CD4-positive, alpha-beta T cell treated with Interleukin-21 for 1 hour (primary cell): ENCODE measurements at places on chromosomes 16 and 17.

DNA sequence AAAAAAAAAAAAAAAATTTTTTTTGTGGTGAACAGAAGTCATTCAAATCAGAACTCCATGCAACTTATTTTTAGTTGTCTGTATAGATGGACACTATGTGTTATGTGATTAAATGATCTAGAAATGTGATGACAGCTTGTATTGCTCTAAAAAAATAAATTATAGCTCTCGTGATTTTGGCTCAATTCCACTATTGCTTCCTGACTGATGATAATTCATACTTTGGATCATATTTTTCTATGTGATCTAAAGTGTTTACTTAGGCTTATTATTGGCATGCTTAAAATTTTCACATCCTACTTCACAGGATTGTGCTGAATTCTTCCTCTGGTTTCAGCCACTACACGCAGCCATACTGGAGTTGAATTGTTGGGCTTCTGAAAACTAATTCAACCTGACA is 76.8 kb downstream of the RPGRIP1L start:
- DNase-seq = no peak

DNA sequence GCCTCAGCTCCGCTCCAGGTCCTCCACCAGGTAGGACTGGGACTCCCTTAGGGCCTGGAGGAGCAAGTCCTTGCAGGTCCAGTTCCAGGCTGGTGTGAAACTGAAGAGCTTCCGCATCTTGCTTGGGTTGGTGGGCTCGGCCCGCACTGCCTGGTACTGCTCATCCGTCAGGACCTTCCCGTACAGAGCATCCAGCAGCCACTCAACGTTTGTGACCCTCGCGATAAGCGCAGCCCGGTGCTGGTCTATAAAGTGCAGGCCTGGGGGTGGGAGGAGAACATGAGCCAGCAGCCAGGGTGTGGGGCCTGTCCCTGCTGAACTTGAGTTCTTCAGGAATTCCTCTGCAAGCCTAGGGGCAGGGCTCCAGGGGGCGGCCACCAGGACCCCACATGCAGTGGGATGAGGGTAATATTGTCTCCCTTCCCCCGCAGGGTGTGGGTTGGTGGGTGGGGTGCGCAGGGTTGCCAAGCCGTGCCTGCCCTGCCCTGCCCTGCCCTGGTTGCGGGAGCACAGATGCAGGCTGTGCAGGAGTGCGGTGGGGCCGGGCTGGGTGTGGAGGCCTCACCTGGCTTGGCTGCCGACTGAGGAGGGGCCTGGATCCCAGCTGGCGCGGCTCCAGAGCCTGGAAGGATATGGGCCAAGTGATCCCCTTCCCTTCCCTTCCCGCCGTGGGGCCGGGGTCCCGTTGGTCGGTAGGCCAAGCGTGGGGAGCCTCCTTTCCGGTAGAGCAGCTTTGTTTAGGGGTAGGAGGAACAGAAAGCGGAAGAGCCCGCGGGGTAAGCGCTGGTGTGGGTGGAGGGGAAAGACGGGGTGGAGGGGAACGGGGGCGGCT is 762 bp downstream of the PYCARD start:
- DNase-seq = peak; percentile 49

GRCh38 chr17:17532991-17533390 is 36.8 kb upstream of the RASD1 start:
- DNase-seq = no peak

DNA sequence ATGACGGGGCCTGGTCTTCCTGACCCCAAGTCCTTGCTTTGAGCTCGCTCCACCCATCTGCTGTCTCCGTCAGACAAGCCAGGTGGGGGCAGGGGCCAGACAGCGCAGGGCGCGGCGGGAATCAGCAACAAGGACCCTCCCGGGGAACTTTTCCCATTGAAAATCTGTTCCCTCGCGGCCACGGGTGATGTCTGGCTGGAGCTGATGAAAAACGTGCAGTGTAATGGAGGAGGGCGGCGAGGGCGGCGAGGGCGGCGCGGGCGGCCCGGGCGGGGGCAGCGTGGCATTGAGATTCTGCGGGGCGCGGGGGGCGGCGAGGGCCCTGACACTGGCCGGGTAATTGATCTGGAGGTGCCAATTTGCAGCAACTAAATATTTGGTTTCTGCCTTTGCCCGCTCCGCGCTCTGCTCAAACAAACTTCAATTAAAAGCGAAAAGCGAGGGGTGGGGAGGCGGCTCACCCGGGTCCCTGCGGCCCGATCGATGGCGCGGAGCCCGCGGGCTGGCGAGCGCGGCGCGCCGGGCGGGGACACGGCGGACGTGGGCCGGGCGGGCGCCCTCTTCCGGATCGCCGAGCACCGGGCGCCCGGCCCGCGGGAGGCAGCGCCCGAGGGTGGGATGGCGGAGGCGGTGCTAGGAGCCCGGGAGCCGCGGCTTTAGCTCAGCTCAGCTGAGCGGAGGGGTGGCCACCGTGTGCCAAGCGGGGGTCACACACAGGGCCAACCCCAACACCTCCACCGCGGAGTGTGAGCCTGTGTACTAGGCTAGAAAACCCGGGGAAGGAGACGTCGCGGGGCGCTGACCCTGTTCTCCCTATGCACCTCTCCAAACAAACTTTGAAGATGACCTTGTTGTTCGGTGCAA is 32.4 kb downstream of the DCAKD start:
- peak; percentile 26 for DNase-seq

DNA sequence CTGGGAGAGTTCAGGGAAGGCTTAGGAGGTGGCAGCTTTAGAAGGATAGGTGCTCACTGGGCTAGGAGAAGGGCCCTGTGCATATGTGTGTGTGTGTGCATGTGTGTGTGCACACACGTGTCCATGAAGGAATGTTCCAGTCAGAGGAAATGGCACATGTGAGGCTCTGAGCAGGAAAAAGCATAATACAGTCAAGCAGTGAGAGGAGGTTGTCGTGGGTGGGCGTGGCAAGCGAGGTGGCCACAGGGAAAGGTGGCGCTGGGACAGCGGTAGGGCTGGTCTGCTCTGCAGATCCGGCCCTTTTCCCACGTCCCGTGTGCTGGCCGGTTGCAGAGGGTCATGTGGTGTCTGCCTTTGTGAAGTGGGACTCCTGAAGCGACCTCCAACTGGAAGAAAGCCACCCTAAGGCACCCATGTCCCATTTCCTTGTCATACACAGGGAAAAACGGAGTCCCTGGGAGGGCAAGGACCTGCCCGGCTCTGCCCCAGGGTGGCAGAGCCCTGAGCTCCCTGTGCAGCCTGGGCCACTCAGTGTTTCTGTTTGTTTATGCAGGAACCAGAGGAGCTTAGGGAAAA is 40.1 kb downstream of the NT5M start:
- no peak for DNase-seq

- no peak for DNase-seq
Observed at GRCh38 chr17:29246628-29247027, at the start of gene CRYBA1. Gene CRYBA1, plus strand, starts transcription at chr17:29246859. Its CDS starts 5 bp downstream, at chr17:29246864.

- DNase-seq = no peak
Observed at GRCh38 chr17:17900615-17901520, 64.1 kb upstream of the SREBF1 start.

DNA sequence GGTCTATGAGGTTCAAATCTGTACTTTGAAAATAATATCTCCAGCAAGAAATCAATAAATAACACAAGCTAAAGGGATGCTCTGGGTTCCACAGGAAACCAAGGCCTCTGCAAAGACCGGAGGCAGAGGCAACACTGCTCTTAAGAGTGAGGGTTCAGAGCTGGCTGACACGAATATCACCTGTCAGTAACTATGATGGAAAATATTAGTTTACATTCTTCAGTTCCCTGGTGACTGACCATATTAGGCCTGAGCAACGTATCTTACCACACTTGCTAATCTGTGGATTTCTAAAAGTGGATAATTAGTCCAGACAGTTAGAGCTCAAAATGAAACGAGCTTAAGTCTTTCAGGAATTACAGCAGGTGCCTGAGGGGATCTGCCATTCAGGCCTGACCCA is 459.3 kb downstream of the HS3ST3B1 start:
- DNase-seq = no peak

DNA sequence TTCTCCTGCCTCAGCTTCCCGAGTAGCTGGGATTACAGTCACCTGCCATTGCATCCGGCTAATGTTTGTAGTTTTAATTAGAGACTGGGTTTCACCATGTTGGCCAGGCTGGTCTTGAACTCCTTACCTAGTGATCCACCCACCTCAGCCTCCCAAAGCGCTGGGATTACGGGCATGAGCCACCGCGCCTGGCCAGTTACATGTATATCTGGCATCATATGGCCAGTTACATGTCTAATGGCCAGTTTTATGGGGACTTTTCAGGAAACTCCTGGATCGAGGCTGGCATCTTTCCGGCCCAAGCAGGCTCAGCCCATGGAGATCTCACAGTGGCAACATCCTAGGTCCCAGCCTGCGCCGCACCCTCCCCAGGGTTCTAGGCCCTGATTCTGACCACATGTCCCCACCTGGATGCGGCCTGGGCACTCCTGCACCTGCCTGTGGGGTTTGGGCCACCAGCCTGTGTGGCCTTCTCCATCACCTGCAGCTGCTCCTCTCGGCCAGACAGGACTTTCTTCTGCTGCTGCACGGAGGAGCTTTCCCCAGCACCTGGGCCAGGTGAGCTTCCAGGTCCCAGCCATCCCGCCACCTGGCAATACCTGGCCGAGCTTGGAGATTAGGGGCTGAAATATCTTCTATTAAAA is 1.3 kb upstream of the CIAO3 start:
- no peak for DNase-seq

GRCh38 chr17:5757314-5757907 is 173.1 kb upstream of the NLRP1 start:
- no peak for DNase-seq

DNA sequence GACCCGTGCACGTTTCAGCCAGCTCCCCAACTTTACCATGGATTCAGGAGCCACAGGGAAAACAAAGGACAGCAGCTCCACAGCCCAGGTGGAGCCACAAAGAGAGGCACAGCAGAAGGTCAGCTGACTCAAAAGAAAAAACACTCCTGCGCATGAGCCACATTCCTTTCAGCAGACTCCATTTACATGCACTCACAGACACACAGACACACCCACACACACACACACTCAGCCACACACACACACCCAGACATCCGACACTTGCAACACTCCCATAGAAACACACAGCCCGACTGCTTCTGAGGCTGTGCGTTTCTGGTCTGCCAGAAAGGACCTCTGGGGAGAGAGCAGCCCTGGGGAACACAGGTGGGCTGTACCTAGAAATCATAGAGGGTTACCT is 2335.5 kb downstream of the TP53TG3F start:
- no peak for DNase-seq

- no peak for DNase-seq
Observed at GRCh38 chr17:74868251-74868907, 4.4 kb downstream of the FDXR start.

DNA sequence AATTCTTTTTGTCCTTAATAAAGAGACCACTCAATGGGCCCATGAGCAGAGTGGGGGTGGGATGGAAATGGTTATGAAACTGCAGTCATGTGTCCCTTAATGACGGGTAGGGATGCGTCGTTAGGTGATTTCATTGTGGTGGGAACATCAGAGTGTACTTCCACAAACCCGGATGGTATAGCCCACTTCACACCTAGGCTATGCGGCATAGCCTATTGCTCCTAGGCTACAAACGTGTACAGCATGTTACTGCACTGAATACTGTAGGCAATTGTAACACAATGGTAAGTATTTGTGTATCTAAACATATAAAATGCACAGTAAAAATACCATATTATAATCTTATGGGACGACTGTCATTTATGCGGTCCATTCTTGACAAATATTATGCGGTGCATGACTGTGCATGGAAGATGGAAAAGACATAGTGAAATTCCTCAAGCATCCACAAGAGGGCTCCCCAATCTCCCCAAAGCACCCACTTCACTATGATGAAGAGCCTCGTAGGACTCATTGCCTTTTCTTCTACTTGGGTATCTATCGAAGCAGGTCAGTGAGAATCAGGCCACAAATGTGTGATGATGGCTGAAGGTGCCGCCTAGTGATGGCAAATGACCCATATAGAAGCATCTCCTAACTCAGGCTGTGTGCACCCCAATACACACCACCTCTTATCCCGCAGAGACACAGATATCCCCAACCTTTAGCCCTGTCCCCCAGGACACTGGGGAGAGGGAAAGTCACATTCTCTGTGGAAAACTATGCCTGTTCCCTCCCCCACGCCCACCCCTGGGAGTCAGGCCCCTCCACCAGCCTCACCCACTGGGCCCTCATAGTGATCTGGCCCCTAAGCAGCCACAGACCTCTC is 43.5 kb downstream of the TBX21 start:
- DNase-seq = peak; percentile 62

DNA sequence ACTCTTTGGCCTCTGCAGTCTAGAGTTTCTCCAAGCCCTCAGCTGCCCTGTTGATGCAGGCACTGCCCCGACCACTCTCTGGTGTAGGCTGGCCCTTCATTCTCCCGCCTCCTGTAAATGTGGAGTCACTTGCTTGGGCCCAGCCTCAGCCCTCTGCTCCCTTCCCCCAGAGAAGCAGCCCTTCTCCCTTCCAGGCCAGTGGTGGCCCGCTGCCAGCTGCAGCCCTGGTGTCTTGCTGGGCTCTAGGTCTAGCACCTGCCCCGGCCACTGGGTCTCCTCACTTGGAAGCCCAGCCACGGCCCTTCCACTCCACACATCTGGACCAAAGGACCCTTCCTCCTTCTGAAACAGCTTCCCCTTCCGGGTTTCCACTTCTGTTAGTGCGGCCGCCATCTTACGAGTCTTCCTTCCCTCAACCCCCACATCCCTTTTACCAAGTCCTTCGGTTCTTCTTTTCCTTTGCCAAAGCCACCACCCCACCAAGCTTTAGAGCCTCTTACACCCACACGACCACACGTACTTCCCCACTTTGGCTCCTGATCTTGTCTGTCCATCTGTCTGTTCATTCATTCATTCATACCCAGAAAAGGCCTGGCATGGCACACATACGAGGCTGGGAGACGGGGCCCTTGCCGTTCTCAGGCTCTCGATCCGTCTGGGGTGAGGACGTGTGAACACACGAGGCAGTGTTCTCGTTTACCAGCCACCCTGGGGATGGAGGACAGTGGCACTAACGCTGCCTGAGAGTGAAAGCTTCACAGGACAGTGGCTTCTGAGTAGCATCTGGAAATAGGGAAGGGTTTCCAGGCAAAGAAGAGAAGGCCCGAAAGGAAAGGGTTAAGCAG is 68.0 kb downstream of the ABR start:
- DNase-seq = no peak

GRCh38 chr16:29962344-29962994 is 590 bp downstream of the TMEM219 start:
- no peak for DNase-seq

DNA sequence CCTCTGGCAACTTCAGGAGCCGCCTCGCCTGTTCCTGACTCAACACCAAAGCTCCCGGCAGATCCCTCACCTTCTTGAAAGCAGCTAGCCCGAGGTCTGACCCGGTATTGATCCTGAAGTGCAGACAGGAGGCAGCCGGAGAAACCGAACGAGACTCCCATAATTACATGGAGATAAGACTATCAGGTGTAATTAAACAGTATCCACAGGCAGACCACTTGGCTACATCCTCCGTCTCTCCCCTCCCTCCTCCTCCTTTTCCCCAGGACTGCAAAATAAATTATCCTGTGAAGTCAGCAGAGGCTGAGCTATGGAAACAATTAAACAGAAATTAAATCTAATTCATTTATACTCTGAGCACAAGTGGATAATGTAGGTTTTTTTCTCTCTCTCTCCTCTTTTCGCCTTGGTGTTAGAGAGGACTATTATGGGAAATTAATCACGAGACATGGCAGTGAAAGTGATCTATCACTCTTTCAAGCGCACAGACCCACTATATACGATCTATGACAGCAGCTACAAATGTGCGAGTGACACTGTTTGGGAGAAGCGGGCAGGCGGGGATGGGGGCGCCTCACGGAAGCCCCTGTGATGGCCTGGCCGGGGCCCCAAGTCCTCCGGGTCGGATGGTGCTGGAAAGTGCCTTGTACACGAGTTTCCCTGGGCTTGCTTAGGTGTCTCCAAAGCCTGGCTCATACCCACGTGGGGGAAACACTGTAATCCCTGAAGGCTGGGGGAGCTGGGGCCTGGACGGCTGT is 92.8 kb downstream of the RBFOX3 start:
- no peak for DNase-seq
